ENCODE measurements at places on chromosomes 5 and 9. TPM values are rescaled to one million over a fixed set of nuclear protein-coding genes. Genes with fewer than 3 reads are reported as not detected.

- no peak for DNase-seq
- H3K27ac ChIP-seq, result no peak overlapping the region
- H3K4me1 ChIP-seq, result no peaks in the 10 kb centered on the region
- H3K4me3 ChIP-seq, result no peak overlapping the region
- no peaks in the 10 kb centered on the region for H3K36me3 ChIP-seq
Measured at GRCh38 chr9:88278036-88278435, 110.2 kb upstream of the SPIN1 start.

DNA sequence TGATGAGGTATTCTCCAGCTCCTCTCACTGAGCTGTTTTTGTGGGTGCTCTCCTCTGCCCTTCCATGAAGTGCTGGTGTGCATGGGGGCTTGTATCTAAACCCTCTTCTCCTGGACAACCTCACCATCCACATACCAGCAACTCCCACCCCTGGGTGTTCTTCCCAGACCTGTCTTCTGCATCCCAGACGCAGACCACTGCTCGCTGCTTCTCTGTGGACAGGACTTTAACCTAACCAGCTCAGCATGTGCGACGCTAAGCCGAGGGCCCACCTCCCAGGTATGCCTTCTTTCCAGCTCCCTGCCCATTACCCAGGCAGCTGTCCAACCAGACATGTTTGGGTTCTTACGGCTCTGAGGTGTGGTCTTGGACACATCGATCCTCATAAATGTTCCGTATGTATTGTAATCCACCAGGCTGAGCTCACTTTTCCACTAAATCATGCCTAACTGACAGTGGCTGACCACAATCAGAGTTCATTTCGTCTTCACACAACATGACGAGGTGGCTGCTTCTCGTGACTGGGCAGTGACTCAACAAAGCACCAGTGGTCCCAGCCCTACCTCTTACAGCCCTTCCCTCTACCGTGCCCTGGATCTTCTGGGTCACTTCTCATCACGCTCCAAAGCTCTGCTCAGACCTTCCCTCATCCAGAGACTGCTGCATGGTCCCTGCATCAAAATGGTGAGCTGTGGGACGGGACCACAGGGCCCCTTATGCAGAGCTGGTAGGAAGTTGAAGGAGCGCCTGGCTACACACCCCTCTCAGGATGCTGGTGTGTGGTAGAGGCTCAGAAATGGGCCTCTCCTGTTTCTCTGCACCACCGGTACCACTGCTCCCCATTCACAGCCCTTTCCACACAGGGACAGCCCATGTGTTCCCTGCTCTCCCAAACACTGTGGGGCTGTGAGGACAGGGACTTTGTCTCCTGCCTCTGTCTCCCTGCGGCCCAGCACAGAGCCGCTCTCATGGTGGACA, 9.6 kb upstream of the PTGES2 start:
- no peak for DNase-seq
- H3K36me3 ChIP-seq, result no peaks in the 10 kb centered on the region
- no peaks in the 10 kb centered on the region for H3K4me1 ChIP-seq
- H3K27me3 ChIP-seq, result no peaks in the 10 kb centered on the region
- no peak overlapping the region for H3K4me3 ChIP-seq
- H3K27ac ChIP-seq, result no peak overlapping the region

GRCh38 chr5:76999451-76999850, 30.8 kb upstream of the AGGF1 start:
- DNase-seq, result no peak
- H3K27ac ChIP-seq, result no peak overlapping the region
- no peaks in the 10 kb centered on the region for H3K4me1 ChIP-seq
- no peaks in the 10 kb centered on the region for H3K27me3 ChIP-seq
- no peaks in the 10 kb centered on the region for H3K36me3 ChIP-seq

DNA sequence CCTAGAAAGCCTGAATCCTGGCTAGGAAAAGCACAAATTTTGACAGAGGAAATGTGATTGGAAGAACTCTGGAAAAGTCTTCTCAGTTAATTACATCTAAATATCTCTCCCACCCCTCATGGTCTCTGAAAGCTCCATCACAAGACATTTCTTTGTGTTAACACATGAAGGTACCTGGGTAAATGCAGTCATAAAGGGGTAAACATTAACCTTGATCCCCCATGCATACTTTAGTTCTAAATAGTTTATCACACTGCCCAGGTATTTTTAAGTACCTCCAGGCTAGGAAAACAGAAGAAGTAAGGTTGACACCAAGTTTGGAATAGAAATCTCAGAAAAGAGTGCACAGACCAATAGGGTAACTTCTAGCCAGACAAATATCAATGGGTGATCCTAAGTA, 334.5 kb downstream of the PIK3R1 start:
- no peaks in the 10 kb centered on the region for H3K27me3 ChIP-seq
- no peak overlapping the region for H3K27ac ChIP-seq
- H3K4me3 ChIP-seq, result no peak overlapping the region
- no peak for DNase-seq
- no peaks in the 10 kb centered on the region for H3K4me1 ChIP-seq

- no peaks in the 10 kb centered on the region for H3K27me3 ChIP-seq
- H3K4me3 ChIP-seq, result no peak overlapping the region
- no peaks in the 10 kb centered on the region for H3K36me3 ChIP-seq
- no peaks in the 10 kb centered on the region for H3K4me1 ChIP-seq
- no peak overlapping the region for H3K27ac ChIP-seq
- DNase-seq, result no peak
Measured at GRCh38 chr9:99778308-99778707, 43.4 kb upstream of the NR4A3 start.

DNA sequence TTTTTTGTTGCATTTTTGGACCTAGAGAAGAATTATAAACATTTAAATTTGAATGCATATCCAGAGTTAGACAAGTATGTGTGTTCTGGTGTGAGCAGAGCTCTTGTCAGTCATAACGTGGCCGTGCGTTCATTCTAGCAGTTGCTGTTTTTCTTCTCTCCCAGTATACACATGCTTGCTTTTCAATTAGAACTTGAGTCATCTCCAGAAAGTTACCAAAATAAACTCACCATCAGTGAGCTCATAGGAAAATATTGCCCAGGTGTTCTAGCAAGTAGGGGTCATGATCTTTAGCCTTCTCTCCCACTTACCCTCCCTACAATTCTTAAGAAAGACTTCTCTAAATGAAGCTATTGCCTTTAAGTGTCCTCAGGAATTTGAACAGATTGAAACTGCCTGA, 247.5 kb upstream of the TUT7 start:
- no peaks in the 10 kb centered on the region for H3K27me3 ChIP-seq
- no peaks in the 10 kb centered on the region for H3K36me3 ChIP-seq
- no peak overlapping the region for H3K27ac ChIP-seq
- H3K4me3 ChIP-seq, result no peak overlapping the region

DNA sequence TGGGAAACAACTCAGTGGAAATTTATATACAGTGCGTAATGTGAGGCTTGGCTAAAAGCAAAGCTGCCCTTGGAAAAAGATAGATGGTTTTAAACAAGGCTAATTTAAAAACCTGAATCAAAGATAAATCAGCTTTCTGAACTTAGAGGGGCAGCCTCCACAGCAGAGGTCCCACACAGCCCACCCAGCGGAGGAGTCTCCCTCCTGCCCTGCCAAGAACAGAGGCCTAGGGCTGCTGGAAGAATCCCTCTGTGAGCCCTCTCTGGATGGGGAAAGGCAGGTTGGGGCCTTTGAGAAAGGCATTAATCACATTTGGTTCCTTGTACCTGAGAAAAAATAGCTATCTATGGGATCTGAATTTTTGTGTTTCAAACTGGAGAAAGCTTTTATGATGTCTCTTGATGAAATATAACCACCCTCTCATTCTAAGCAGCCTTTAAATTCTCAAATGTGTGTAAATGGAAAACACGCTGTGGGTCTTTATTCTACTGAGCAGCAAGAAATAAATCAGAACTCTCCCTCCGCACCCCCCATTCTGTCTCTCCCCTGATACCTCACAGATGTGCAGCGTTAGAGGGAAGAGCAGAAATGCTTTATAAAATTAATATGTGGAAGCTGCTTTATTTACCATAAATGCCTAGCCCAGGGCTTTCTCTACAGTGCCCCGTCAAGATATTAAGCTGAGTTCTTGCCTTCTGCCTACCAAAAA, 329.2 kb downstream of the EFNA5 start:
- H3K27ac ChIP-seq, result no peak overlapping the region
- no peaks in the 10 kb centered on the region for H3K36me3 ChIP-seq
- DNase-seq, result no peak
- no peak overlapping the region for H3K4me3 ChIP-seq

- H3K4me1 ChIP-seq, result no peaks in the 10 kb centered on the region
- H3K4me3 ChIP-seq, result no peak overlapping the region
- no peaks in the 10 kb centered on the region for H3K27me3 ChIP-seq
- H3K36me3 ChIP-seq, result no peaks in the 10 kb centered on the region
Measured at GRCh38 chr9:98775831-98776441, 20.4 kb downstream of the ANKS6 start.

DNA sequence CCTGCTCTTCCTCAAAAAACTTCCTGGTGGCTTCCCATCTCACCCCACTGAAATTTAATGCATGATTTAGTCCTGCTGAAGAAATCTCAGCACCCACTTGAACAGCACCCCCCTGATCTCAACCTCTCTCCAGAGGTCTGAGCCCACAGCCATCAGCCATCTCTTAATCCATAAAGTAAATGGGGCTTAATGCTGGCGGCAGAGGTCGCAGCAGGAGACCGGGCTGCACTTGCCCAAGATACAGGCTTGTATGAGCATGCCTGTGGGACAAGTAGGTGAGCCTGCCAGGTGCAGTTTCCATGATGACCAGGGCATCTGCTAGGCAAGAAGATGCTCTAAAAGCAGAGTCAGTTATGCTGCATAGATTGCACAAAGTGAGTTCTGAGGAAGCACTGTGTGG, 52.4 kb upstream of the CTXN3 start:
- H3K27me3 ChIP-seq, result no peaks in the 10 kb centered on the region
- H3K4me3 ChIP-seq, result no peak overlapping the region
- H3K27ac ChIP-seq, result no peak overlapping the region
- H3K4me1 ChIP-seq, result peaks cover 1% of the 10 kb centered on the region

DNA sequence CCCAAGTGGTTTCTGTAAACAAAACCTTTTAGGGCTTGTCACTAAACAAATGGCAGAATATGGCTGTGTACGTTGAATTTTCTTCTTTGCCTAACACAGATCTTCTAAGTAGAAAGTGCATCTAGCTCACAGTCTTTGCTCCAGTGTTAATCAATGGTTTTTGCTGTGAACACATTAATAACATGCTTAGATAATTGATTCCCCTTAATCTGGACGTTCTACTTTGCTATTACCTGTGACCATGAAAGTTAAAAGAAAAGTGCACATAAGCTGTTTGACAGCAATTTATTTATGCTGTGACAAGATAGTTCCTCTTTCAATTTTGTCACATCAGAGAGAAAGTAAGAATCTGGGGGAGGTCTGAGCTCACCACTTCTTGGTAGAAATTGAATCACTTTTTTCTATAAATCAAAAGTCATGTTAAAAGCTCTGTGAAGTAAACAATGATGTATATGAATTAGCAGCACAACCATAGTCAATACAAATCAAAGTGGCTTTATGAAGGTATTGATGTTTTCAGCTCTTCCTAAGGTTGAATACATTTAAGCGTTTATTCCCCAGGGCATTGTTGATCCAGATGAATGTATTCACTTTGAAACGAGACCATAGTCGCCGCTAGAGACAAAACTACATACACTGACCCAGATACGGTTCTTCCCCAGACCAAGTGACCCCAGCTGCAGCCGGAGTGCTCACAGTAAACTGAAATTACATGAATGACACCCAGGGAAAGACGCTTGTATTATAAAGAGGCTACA, 174.6 kb upstream of the ZNF608 start:
- no peak overlapping the region for H3K4me3 ChIP-seq
- H3K27me3 ChIP-seq, result no peaks in the 10 kb centered on the region
- peaks cover 3% of the 10 kb centered on the region for H3K4me1 ChIP-seq
- DNase-seq, result no peak
- no peaks in the 10 kb centered on the region for H3K36me3 ChIP-seq
- no peak overlapping the region for H3K27ac ChIP-seq

DNA sequence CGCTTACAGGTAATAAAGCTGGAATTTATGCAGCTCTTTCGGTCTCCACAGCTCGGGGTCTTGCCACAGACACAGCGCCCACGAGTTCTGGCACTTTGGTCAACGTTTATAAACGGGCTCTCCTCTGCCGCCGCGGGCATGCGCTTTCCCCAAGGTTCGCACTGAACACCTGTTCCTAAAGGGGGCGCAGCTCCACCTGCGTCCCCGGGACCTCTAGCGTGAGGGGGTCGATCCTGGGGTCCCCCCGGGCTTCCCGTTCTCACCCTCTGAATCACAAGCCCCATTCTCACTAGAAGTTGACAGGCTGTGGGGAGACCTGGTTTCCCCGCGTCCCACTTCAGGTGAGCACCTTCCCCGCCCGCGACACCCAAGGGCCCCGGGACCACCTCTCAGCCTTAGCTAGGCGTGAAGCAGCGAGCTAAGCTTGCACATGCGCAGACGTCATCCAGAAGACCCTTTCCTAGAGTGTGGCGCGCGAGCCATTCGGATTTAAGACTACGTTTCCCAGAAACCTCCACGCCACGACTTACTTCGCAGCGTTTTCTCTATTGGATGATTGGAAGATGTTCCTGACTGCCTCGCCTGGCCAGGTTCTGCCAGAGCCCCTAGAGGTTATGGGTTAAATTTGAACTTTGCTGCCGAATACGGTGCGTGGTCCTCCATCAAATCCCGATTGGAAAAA, 21.3 kb upstream of the ZNF782 start:
- no peaks in the 10 kb centered on the region for H3K36me3 ChIP-seq
- H3K27me3 ChIP-seq, result no peaks in the 10 kb centered on the region
- peak overlapping the region; percentile 19 for H3K4me3 ChIP-seq
- no peak overlapping the region for H3K27ac ChIP-seq

DNA sequence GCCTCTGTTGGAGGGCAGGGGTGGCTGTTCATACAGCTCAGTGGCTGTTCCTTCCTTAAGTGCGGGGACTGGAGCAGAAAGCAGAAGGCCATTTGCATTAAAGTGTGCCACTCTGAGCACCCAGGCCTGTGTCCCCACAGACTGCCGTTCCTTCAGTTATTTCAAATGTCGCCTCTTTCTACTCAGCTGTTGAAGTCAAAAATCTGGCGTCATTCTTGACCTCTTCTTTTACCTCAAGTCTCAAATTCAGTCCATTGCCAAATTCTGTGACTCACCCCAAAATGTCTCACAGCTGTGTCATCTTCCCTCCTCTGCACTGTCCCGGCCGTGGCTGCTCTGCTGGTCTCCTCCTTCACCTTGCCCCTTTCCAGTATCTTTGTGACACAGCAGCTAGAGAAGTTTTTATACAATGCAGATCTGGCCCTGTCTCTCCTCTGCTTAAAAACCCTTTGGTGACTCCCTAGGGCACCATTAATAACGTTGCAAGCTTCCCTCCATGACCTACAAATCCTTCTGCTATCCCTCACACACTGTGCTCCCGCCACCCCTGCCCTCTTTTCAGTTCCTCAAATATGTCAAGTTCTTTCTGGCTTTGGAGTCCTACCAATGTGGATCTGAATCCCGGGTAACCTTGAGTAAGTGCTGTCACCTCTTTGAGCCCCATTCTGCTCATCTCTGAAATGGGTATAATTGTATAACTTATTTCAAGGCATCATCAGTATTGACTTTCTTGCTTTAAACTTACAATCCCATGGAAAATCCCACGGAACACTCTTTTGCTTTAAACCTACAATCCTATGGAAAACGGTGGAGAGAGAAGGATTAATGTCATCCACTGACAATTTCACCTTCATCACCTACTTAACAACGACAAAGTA, 98.3 kb upstream of the BOD1 start:
- H3K27me3 ChIP-seq, result no peaks in the 10 kb centered on the region
- H3K4me1 ChIP-seq, result no peaks in the 10 kb centered on the region
- H3K4me3 ChIP-seq, result no peak overlapping the region

- H3K4me1 ChIP-seq, result no peaks in the 10 kb centered on the region
- H3K27me3 ChIP-seq, result no peaks in the 10 kb centered on the region
- no peak overlapping the region for H3K27ac ChIP-seq
- peak overlapping the region; percentile 76 for H3K4me3 ChIP-seq
Measured at GRCh38 chr9:85742597-85742936, 813 bp upstream of the AGTPBP1 start.

The GRIN1 gene
- total RNA-seq, result not detected

The CCNH gene
- total RNA-seq, result 44.6 TPM

The KCNV2 gene
- total RNA-seq, result not detected

The PCDHA9 gene
- 0.35 TPM for total RNA-seq

The TYRP1 gene
- total RNA-seq, result not detected

The TOMM5 gene
- total RNA-seq, result 64.8 TPM
